CD8-positive, alpha-beta memory T cell (primary cell): ENCODE measurements at places on chromosomes 1 and 21.

- DNase-seq = no peak
These were observed 8.4 kb upstream of the USP33 start for GRCh38 chr1:77768006-77768405.

GRCh38 chr1:85692730-85693314 is 15.4 kb downstream of the ZNHIT6 start:
- DNase-seq = no peak

- DNase-seq = no peak
These were observed 20.5 kb upstream of the PARP1 start for GRCh38 chr1:226428348-226428747.

DNA sequence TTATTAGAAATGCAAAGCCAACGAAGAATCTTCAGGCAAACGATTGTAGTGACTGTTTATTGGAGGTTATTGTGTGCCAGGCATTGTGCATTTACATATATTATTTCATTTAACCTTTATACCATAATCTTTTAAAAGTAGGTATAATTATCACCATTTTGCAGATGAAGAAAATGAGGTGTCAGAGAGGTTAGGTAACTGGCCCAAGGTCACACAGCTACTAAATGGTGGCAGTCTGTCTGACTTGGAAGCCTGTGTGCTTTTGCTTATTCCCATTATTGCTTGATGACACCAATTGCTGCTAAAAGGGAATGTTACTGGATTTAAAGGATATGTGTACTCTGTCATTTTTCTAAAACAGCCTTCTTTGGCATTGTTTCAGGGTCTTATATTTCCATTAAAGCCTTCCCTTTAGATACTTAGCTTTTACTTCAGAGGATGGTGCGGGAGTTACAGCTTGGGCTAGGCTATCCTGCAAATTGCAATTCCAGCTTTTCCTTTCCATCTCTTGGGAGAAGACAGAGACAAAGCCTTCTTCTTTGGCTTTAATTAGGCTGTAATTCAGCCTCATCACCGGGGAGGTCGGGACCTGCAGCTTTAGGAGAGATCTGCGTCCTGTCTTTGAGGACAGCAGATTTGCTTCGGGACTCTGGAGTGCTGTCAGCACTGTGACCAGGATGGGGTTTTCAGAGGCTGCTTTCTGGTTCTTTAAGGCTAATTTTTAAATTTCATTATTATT is 37.4 kb upstream of the ERRFI1 start:
- no peak for DNase-seq

- no peak for DNase-seq
These were observed 244.8 kb downstream of the RPS6KC1 start for GRCh38 chr1:213295860-213296259.

- DNase-seq = no peak
These were observed 3.0 kb downstream of the USH2A start for GRCh38 chr1:216420263-216420662.

GRCh38 chr1:211620097-211620496 is 41.1 kb upstream of the SLC30A1 start:
- DNase-seq = no peak

- no peak for DNase-seq
These were observed 1.1 kb downstream of the GRIK1 start for GRCh38 chr21:29938776-29939103.

DNA sequence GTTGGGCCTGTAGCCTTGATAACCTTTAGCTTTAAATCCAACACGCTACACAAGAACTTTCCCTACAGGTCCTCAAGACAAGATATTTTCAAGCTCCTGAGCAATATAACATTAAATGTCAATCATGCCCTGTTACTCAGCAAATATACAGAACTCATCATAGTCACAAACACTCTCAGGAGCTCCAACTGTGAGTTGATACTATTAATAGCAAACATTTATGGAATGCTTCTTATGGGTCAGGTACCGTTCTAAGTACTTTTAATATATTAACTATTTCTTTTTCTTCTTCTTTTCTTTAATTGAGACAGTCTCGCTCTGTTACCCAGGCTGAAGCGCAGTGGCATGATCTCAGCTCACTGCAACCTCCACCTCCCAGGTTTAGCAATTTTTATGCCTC is 10.1 kb downstream of the EYA3 start:
- no peak for DNase-seq

DNA sequence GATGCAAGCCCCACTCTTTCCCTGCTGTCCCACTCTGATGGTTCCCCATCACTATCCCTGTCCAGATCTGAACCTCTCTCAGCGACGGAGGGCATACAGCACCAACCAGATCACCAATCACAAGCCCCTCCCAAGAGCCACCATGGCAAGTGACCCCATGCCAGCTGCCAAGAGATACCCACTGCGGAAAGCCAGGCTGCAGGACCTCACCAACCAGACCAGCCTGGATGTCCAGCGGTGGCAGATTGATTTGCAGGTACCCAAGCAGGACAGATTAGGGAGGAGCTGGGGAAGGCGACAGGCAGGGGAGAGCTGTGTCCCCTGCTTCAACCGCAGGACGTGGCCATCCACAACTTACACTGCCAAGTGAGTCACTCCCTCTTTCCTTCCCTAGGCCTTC is 46.9 kb downstream of the VWA5B1 start:
- DNase-seq = no peak

GRCh38 chr1:40079774-40080400 is 17.2 kb downstream of the PPT1 start:
- no peak for DNase-seq

GRCh38 chr1:150787455-150787854 is 20.6 kb downstream of the CTSK start:
- no peak for DNase-seq

- no peak for DNase-seq
These were observed 19.2 kb downstream of the ELAPOR1 start for GRCh38 chr1:109133002-109133706.

- no peak for DNase-seq
These were observed 10.6 kb downstream of the PLXNA2 start for GRCh38 chr1:208233546-208233945.

DNA sequence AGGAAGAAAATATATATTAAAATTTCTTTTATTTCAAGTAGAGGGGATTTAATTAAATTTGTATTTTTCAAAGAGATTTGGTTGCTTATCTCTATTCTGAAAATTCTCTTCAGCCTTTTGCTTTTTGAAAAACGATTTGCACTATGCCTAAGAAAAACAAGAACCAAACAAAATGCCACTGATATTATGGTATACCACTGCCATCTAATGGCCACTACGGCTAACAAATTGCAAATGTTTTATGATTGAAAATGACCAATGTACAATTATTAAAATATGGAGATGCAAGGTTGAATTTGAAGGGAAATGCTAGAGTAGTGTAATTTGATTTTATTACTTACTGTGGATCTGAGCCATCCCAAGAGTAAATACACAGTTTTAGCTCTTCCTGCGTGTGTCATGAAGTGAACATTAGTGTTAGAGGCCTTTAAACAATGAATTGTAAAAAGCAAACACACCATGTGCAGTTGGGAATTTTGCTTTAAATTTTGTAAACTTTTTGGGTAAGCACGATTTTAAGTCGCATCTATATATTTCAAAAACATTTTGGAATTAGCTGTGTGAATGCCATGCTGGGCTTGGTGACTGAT is 137.4 kb upstream of the USP25 start:
- no peak for DNase-seq

DNA sequence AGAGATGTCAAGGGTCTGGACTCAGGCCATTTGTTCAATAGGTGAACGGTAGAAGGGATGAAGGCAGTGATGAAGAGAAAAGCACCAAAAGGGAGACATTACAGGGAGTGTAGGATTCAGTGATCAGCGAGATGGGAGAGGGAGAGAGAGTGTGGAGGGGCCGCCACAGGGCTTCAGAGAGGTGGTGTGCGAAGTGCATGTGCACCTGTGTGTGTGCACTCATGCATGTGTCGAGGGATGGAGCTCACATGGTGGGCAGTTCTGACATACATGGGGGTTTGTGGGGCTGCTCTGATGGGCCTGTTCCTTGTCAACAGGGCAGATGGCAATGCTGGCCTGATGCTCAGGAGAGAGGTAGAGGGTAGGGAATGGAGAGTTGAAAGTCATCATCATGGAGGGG is 11.4 kb upstream of the KCNA2 start:
- DNase-seq = no peak

DNA sequence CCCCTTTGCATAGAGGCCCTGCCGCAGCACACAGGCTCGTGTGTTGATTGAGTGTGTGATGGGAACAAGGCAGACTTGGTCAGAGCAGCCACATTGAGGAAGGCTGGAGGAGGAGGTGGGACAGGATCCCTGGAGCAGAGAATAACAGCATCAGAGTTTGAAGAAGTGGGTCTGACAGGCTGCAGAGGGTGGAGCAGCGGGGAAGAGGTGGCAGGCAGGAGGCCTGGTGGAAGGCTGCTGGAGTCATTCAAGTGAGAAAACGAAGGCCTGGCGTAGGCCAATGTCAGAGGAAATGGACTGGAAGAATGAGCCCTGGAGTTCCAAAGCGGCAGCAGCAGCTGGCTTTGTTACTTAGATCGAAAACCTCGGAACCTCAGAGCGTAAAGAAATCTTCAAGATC is 115.0 kb upstream of the GRIK3 start:
- no peak for DNase-seq

- DNase-seq = no peak
These were observed 48.9 kb upstream of the GORAB start for GRCh38 chr1:170483051-170483450.

GRCh38 chr1:232271991-232272589 is 357.8 kb downstream of the SIPA1L2 start:
- DNase-seq = no peak

DNA sequence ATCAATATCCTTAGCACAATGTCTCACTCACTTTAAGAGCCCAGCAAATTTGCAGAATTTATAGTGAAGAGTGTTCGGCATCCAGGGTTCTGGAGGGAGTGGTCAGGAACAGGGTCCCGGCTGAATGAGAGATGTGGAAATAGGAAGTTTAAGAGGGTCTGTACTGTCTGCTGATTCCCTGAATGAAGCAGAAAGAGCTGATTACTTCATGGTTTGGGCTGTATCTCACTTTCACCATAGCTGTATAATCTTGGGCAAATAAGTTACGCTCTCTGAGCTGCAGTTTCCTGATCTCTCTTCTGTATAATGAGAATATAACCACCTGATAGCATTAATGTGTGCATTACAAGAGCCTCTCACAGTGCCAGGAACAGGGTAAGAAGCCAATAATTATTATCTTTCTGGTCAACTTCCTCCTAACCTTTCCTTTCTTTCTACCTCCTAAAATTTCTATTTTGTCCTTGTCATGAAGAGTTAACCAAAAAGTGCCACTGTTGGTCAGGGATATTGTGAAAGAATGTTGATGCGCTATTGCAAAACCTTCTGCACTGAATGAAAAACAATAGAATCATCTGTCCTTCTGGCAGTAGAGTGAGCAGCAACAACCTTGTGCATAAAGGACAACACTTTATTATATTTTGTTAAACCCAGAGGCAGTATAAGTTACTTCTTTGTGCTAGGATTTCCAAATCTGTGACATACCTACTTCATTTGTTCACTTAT is 14.7 kb upstream of the PTGFR start:
- no peak for DNase-seq

DNA sequence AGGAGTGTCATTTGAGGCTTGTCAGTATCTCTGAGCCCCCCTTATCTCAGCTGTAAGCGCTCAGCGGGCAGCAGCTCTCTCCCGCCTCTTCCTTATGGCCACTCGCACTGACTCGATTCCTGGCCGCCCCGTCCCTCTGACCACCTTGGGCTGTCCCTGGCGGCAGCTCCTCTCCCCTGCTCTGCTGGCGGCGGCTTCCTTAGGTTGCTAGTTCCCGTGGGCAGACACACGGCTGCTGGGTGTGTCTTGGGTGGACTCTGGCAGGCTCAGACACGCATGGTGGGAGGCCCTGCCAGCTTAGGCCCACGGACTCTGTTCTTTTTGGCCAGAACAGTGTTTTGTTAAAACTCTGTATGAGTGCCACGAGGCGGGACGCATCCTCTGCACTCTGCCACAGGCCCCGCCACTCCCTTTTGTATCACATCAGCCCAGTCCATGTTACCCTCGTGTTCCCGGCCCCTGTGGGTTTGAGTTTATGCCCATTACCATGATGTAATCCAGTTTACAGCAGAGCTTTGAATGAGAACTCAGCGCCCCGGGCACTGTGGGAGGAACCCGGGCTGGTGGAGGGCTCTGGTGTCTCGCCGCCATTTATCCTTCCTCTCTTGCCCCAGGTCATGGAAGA is 45.9 kb downstream of the COQ8A start:
- no peak for DNase-seq
